ENCODE measurements at places on chromosomes 6 and 20. TPM values are rescaled to one million over a fixed set of nuclear protein-coding genes. Genes with fewer than 3 reads are reported as not detected.

ZBTB46 gene
- 25.3 TPM for total RNA-seq

BPIFA1 gene
- 0.46 TPM for total RNA-seq

GRCh38 chr6:170025935-170026750 is 264.7 kb downstream of the DLL1 start:
- H3K27me3 ChIP-seq = peaks cover 4% of the 10 kb centered on the region
- peaks cover 39% of the 10 kb centered on the region for H3K4me1 ChIP-seq
- H3K36me3 ChIP-seq = no peaks in the 10 kb centered on the region
- H3K27ac ChIP-seq = no peak overlapping the region

TOP1 gene
- total RNA-seq = 56.8 TPM

SNAP91 gene
- not detected for total RNA-seq

DNA sequence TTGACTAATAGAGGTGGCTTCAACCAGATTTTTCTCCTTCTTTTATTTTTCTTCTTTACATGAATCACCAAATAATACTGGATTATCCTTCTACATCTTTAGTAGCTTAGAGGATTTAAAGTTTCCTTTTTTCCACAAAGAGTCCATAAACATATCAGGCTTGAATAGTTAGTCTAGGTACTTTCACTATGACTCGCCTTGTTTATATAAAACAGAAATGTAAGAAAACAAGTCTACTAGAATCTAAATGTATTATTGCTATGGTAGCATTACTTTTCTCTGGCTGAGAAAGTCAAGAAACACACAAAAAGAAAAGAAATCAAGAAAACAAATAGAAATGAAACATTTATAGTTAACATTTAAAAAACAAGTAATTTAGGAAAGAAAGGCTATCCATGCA is 215.2 kb downstream of the PTPRK start:
- no peaks in the 10 kb centered on the region for H3K27me3 ChIP-seq
- no peak for DNase-seq
- no peaks in the 10 kb centered on the region for H3K36me3 ChIP-seq
- no peak overlapping the region for H3K4me3 ChIP-seq

EPHA7 gene
- 4.6 TPM for total RNA-seq

DNA sequence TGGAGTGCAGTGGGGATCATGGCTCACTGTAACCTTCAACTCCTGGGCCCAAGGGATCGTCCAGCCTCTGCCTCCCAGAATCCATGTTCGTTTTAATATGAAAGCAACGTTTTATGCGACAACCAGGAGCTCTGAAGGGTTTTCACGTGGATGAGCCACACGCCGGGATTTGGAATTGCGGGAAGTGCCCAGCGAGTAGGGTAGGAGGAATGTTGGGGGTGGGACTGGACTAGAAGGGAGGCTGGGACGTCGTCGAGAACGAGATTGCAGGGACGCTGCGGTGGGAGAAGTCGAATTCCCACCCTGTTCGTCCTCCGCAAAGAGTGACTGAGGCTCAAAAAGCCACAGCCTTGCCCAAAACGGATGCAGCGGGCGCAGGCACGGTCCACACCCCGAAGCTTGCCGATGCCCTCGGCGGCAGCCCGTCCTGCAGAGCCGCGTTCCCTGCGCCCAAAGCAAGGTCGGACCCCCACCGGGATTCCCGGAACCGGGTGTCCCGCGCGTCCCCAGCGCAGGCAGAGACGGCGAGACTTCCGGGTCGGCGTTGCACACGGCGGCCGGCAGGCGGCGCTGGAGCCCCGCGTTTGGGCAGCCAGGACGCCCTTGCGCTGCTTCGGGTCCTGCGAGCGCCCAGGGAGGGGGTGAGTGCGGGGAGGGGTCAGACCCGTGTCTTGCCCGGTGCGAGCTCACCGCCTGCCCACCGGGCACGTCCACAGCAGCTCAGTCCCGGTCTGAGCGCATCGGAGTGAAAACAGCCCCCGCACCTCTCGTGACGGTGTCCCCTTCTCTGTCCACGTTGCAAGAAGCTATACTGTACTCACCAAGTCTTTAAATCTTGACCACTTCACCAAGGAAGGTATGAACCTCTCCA is 87.8 kb downstream of the DHX35 start:
- H3K4me3 ChIP-seq = peak overlapping the region; percentile 69
- no peaks in the 10 kb centered on the region for H3K36me3 ChIP-seq
- H3K27ac ChIP-seq = peak overlapping the region; percentile 74
